ENCODE measurements at places on chromosomes 7 and 10.

GRCh38 chr7:99201027-99201426, 6.9 kb downstream of the KPNA7 start:
- no peak for DNase-seq

DNA sequence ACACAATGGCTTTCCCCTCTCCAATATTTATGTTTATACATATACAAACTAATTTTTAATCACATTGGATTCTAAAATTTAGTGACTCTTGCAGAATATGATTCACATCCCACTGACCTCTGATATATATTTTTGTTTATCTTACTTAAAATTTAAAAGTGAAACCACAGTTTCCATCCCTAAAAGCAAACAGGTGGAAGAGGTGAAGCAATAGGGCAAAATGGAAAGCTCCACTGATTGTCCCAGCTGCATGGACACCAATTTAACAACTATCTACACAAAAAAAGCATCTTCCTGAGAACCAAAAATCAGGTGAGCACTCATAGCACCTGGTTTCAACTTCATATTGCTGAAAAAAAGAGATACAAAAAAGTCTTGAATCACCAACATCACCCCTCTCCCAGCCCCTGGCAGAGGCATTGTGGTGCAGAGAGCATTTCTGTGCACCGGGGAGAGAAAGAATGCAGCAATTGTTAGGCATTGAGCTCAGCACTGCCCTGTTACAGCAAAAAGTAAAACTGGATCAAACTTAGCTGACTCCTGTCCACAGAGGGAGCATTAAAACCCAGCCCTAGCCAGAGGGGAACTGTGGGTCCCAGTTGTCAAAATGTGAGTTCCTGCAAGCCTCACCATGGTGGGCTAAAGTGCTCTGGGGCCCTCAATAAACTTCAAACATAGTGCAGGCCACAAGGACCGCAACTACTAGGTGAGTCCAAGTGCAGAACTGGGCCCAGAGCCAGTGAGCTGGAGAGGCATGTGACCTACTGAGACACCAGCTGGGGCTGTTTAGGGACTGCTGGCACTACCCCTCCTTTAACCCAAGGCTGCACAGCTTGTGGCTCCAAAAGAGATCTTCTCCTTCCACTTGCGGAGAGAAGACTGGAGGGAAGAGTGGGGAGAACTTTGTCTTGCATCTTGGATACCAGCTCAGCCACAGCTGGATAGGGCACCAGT, 92.1 kb downstream of the SIRT1 start:
- no peak for DNase-seq

- DNase-seq: no peak
Measured at GRCh38 chr7:12031186-12031585, 179.9 kb upstream of the TMEM106B start.

GRCh38 chr7:98329100-98329790, 47.8 kb downstream of the BRI3 start:
- DNase-seq: no peak

DNA sequence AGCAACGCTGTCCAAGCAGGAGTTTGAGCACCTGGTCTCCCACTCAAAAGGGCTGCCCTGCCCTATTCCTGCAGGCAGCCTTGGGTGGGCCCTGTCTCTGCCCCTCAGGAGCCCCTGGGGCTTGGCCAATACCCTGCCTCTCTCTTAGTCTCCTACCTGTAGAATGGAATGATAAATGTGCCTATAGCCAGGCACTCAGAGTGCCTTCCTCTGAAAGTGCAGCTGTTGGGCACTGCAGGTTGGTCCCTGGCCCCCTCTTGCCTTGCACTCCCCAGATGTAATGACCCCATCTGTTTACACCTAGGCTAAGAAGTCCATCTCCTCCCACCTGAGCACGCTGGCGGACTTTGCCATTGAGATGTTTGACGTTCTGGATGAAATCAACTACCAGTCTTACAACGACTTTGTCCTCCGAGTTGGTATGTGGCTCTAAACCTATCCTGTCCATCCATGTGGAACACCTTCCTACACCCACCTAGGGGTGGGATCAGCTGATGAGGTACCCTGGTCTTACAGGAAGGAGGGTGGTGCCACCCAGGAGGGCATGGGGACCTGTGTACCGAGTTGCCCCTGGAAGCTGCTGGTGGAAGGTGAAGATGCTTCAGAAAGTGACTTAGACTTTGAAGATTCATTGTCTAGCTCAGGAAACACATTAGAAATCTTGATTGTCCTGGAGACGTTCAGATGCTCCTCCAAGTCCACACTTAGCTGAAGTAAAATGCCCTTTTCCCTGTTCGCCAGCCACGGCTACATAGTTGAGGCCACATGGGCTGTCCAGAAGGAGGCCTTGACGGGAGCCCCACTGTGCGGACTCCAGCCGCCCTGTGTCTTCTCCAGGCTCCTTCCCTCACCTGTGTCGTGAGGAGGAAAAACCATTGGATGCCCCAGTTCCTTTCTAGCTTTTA, 134.1 kb downstream of the ADCY1 start:
- DNase-seq: no peak

GRCh38 chr7:8881916-8882315, 448.5 kb downstream of the NXPH1 start:
- DNase-seq: no peak

DNA sequence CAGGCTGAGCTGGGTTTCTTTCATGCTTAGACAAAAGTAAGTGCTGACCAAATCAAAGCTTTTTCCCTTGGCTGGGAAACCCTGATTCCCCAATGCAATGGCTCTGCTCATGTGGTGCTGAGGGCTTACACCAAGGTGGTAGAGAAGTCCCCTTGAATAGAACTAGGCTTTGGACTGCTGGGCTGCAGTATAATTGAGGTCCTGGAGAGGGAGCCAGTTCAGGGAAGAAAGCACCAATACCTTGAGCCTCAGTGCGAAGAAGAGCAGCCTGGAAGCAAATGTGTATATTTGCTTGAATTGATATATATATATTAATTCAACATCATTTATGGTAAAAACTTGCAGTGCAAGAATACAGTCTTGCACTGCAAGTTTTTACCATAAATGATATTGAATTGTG, 391.1 kb downstream of the RPS24 start:
- DNase-seq: no peak

DNA sequence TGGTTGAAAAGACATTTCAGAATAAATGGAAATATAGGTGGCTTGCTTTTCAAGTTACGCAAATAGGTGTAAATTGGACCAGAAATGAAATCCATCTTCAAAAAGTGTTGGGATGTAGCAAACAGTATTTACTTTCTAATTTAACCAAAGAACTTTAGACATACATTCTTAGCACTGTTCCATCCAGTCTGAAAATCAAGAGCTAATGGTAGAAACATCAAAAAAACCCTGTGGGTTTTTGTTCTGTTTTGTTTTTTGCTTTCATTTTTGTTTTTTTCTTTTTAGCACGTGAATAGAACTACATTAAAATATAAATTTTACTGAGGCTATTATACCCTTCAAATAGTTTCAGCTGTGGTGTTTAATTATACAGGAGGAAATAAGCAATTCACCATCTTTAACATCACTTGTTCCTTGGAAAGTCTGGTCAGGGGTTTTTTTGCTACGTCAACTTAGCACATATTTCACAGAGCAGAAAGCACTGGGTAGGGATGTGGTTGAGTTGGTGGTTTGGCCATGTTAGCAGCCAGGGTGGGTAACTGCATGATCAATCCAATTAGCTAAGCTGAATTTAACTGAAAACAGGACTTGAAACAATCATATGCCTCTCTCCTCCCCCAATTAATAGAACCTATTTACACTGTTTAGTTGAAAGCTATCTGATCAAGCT, 275.4 kb upstream of the PFKP start:
- no peak for DNase-seq

- no peak for DNase-seq
Measured at GRCh38 chr10:102281102-102281487, 35.8 kb downstream of the GBF1 start.

DNA sequence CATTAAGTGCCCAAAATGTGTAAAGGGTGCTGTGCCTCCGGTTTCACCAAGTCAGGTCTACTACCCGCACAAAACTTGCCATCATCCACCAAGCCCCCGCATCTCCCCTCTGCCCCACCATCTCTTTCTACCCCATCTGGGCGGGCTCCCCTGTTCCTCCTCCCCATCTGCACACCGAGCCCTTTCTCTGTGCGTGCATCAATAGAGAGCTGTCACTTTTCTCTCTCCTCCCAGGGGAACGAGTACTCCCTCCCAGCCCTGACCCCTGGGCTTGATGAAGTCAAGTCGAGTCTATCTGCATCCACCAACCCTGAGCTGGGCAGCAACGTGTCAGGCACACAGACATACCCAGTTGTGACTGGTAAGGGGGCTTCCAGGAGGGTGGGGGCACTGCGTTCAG, 63.5 kb downstream of the PAX2 start:
- no peak for DNase-seq

GRCh38 chr10:88168171-88169036, 305.0 kb downstream of the PTEN start:
- DNase-seq: no peak

GRCh38 chr10:10477844-10478243, 539.8 kb upstream of the CELF2 start:
- DNase-seq: no peak

- no peak for DNase-seq
Measured at GRCh38 chr10:69353977-69354635, 62.6 kb downstream of the TACR2 start.

GRCh38 chr10:84696610-84697009, 368.2 kb downstream of the CCSER2 start:
- DNase-seq: no peak

DNA sequence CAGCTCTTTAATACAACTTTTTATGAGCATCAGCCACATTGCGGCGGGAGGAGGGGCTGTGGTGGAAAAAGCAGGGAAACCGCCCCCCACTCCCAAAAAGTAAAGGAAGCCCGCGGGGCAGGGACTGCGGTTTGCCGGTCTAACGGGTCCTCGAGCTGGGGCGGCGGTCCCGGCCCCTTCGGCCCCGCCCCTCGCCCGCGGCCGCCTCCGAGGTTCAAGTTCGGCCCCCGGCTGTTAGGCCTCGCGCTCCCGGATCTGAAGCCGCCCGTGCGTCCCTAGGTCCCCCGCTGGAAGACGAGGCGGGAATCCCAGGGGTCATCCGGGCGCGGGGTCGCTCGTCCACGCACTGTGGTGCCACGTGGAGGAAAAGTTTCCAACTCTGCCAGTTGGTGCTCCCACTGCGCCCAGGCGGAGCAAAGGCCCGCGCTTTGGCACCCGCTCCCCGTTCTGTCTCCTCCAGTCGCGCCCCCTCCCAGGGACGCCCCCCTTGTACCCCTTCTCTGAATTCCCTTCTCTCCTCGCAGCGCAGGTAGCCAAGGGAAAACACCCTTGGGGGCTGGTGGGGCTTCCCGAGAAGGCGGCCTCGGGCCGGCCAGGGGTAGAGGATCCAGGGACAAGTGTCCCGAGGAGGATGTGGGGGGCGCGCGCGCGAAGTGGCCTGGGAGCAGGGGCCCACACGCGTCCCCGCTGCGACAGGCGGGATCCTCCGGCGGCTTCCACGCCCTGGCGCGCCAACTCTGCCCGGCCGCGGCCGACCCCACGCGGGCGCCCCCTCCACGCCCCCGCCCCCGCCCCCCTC, 798 bp upstream of the AUTS2 start:
- DNase-seq: no peak

DNA sequence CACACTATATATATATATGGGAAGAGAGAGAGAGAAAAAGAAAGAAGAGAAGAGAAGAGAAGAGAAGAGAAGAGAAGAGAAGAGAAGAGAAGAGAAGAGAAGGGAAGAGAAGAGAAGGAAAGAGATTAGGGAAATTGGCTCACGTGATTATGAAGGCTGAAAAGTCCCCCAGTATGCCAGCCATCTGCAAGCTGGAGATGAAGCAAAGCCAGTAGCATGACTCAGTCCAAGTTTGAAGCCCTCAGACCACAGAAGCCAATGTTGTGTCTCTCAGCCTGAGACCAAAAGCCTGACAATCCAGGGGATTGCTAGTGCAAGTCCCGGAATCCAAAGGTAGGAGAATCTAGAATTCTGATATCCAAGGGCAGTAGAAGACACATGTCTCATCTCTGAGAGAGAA, 206.3 kb upstream of the PRSS1 start:
- no peak for DNase-seq

DNA sequence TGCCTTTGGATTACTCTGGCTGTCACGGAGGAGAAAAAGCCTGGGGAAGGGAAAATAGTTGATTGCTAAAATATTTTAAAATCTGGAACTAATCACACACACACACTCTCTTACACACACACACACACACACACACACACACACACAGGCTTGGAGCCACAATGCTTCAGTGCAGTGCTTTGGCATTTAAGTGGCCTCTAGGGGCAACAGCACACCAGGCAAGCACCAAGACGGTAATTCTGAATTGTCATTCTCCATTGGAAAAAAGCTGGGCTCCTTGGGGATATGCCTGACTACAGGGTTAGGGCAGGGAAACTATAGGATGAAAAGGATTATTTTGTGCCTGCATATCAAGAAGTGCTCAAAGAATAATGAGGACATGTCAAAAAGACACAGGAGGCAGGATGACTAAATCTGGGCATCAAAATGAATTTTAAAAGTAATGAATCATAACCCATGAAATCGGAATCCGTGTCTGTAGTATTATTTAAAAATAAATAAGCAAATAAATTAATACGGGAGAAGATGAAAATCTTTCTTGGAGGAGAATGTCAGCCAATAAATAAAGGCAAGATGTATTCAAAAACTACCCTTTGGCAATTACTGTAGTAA, 30.4 kb upstream of the DDC start:
- no peak for DNase-seq
